ENCODE measurements at places on chromosomes 11 and 22.

DNA sequence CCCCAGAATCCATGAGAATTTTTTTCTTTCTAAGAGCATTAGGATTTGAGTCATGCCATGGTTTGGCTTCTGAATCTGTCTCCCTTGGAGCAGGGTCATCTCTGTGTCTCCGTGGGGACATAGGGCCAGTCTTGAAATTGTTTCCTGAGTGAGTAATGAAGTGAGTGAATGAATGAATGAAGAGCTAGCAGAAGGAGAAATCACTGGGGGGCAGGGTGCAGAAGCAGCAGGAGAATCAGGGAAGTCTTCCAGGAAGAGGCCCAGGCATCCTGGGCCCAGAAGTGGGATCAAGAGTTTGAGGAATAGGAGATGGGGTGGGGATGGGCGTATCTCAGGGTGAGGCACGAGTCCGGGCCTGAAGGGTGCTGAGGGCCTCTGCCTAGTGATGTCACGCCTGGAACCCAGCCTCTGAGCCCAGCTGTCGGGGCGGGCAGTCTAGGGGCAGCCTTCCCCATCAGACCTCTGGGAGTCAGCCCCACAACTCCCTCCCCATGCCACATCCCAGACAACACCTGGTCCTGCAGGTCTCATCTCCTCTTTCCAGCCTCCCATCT, 12.5 kb upstream of the MGAT3 start:
- no peak for DNase-seq

GRCh38 chr22:48931452-48931851, 896.2 kb downstream of the BRD1 start:
- DNase-seq = no peak

DNA sequence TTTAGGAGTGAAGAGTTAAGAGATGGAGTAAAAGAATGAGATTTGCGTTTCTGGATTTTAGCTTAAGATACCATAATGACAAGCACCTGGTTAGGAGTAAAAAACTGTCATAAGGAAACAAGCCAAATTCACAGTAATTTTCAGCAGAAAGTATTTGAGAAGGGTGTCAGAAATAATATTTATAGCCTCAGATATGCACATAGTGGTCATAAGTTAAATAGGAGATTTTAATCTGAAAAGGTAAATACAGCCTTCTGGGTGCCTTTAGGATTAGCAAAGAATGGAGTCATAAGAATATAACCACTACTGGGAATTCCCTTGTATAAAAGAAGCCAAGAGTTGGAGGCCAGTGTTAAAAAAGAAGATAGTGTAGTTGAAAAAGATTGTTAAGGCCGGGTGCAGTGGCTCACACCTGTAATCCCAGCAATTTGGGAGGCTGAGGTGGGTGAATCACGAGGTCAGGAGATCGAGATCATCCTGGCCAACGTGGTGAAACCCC, 160.1 kb downstream of the SWAP70 start:
- no peak for DNase-seq

DNA sequence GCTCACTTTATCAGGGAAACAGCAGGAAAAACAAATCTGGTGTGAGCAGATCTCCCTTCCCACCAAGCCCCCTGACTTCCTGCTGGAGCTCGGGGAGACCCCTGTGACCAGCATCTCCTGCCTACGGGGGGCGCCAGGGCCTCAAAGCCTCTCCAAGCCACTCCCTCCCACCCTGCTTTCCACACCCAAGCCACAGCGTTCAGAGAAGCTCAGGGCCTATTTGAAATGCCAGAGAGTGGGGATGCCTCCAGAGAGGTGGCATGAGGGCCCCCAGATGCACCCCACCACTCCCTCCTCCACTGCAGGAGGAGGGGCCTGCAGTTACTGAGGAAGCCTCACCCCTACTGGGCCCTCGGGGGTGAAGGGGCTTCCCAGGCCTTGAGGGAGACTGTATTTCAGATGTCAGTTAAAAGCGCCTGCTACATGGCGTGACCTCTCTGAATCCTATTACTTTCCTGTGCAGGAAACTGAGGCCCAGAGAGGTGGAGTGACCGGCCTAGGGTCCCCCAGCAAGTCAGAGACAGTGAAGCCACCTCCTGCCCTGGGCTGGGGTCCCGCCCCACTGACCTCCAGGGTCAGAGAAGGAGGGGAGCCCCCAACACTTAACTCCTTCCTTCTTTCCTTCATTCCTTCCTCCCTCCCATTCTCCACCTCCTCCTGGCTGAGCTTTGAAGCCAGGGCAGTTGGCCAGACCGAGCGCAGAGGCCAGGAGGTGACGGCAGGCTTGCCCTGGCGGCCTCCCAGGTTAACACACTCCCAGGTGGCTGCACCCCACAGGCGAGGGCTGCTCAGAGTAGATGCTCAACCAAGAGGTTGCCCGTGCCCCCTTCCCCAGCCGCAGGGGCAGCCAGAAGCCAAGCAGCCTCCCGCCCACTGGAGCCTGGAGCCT, 6.0 kb upstream of the CDKN1C start:
- no peak for DNase-seq

DNA sequence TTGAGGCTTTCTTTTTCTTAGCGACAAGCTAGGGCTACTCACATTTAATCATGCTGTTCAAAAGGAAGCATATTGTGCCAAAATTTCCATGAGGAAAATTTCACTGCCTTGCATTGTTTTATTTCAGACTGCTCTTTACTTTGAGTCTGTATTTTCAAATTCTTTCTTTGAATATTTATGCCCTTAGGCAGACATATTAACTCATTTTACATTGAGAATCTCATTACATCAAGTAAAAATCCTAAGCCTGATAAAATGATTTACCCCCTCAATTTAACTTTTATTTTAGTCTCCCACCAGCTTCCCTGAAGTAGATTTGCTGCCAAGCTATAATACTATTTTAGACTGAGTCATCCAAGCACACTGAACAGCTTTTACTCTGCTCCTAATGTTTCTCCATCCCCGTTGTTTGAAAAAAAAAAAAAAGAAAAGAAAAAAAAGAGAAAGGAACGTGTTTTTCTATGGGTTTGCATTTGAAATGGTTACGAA, 189.3 kb upstream of the MTMR2 start:
- no peak for DNase-seq

DNA sequence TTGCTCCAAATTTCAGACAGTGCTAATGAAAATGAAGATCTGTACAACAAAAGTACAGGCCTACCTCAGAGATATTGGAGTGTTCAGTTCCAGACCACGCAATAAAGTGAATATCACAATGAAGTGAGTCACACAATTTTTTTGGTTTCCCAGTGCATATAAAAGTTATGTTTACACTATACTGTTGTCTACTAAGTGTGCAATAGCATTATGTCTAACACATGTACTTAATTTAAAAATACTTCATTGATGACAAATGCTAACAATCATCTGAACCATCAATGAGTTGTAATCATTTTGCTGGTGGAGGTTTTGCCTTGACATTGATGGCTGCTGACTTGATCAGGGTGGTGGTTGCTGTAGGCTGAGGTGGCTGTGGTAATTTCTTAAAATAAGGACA, 60.6 kb upstream of the E2F8 start:
- no peak for DNase-seq

GRCh38 chr22:46148336-46148735, 2.0 kb upstream of the PPARA start:
- DNase-seq = no peak

DNA sequence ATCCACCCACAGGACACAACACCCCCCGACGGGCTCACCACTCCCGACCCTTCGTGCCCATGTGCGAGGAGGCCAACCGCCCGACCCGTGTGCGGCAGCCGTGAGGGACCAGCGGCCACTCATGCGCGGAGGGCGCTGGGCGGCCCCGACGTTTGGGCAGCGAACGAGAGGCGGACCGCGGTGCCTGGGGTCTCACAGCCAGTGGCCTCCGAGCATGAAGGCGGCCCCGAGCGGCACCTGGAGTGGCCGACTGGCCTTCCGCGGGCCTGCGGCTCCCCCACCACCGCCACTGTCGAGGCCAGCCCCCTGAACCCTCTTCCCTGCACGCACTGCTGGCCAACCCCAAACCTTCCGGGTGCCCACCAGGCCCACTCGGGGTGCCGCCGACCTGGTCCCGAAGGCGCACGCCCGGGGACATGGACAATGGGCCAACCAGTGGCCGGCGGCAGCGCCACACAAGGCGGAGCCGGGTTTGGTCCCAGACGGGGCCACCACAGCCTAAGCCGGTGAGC, 4274.9 kb upstream of the OR11H1 start:
- DNase-seq = no peak

GRCh38 chr11:6607190-6607795, 3.7 kb downstream of the ILK start:
- DNase-seq = no peak

DNA sequence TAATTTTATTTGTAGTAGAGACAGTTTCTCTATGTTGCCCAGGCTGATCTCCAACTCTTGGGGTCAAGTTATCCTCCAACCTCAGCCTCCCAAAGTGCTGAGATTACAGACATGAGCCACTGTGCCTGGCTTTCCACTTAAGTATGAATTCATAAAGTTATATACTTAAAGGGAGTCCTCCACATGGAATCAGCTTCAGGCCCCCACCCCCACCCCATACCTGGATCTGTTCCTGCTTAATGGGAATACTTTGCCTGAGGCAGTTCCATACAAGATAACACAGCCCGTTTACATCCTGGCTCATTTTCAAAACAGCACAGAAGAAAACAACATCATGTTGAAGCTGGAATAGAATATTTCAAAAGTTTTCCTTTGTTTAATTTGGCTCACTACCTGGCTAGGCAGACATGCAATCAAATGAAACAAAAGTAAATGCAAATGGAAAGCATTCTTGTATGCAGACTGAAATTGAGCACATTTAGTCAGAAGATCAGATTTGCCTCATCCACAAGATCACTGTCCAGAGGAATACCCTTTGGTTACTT, 82.4 kb downstream of the FAT3 start:
- no peak for DNase-seq

- DNase-seq = no peak
These were observed 9.7 kb upstream of the HEPHL1 start for GRCh38 chr11:94011478-94011877.

- DNase-seq = no peak
These were observed 123.8 kb downstream of the WT1 start for GRCh38 chr11:32311346-32312065.

DNA sequence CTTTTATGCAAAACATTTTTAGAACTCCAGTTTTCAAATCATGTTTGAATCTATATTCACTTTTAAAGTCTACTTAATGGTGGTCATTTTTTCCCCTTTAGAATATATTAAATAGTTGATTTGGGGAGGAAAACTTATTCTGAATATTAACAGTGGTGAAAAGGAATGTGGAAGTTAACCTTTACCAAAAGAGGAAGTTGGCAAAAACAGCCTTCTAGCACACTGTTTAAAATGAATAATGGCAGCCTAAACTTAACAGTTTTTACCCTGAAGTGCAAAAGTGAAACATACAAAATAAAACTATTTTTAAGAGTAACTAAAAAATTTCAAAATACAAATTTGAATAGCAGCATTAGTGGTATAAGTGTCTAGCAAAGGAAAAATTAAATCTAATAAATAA, 86.4 kb downstream of the GRK3 start:
- no peak for DNase-seq

DNA sequence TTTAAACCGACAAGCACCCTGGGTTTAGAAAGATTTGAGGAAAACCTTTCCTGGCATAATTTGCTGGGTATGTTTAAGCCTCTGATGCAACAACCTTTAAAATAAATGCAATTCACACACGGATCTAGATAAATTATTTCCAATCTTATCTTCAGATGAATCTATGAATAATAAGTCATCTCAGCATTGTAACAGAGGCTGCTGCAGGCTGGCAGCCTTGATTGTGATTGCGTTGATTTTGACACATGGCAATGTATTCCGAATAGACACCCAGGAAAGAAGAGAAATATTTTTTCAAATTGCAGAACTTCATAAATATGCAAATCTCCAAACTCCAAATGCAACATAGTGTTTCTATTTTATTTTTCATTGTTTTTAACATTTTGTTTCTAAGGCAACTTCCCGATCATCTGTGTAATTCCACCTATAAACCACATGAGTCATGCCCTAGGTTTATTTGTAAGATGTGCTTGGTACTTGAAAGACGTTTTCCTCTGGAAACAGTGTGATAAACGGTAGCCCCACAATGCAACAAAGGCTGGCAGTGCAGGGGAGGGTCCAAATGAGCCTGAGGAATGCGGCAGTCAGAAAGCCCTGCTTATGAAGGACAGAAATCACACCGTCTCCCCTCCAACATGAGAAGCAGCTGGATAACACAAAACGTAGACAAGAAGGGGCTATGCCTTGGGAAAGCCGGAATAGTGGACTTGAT, 359.0 kb downstream of the BRD1 start:
- DNase-seq = no peak

DNA sequence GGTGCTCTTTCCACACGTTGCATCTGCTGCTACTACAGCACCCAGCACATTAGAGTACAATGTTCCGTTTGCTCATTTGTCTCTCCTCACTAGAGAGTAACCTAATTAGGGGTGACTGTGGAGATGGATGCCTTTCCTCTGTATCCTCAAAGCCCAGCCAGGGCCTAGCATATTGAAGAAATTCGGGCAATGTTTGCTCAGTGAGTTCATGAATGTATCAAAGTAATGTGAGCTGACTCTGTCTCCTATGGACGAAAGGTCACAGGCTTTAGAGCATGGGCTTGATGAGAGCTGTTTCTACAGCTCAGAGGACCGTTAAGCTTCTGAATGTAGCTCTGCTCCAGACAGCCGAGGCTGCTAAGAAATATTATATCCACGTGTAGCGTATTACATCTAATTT, 67.5 kb downstream of the C11orf58 start:
- no peak for DNase-seq

DNA sequence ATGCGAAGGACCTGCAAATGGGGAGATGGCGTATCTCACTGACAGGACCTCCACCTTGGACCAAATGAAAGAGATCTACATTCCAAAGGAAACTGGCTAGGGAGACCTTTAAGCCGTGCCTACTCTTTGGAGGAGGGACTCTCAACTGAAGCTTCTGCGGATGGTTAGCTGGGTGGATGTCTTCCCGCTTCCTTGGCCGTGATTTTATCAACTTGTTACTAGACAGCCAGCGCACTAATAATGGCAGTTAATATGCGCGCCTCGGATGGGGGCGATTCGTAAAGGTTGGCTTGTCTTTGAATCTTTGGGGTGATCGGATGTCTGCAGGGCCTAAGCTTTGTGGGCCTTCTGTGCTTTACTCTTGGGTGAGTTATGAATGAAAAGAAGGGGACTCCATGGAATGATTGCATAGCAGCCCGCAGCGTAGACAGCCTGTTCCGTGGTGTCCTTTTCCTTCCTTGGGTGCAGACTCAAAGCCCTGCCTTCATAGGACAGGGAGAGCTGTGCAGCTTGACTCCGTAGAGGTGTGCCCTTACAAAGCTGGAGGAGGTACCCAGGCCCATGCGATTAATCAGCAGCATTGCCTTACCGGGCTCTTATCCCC, 1.5 kb downstream of the ZNRF3 start:
- DNase-seq = no peak

All from activated gamma-delta T cell treated with anti-CD3 and anti-CD28 coated beads, Interleukin-2, amount 50 U/mL, for 16 hours (primary cell).